ENCODE measurements at places on chromosomes 7 and 10. TPM values are rescaled to one million over a fixed set of nuclear protein-coding genes. Genes with fewer than 3 reads are reported as not detected.

Gene H2BK1
- total RNA-seq, result not detected

Gene AZGP1
- total RNA-seq, result not detected

GRCh38 chr10:78176320-78177317 is 143.0 kb downstream of the RPS24 start:
- no peak for DNase-seq

DNA sequence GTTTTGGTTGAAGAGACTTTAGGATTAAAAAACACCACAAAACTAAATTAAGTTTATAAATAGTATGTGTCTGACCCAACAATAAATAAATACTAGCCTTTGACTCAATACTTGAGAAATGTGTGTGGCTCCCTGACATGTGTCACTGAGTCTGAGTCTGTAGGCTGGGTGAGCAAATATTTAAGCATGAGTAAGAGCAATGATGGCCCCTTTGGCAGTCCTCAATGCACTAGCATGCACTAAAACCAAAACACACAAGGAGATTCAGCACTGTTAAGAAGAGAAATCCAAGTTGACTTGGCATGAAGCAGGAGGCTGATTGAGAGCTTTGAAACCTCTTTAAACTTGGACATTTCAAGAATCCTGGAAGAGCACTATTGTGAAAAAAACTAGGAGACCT is 37.1 kb downstream of the CCDC71L start:
- DNase-seq, result no peak

- DNase-seq, result no peak
Measured at GRCh38 chr10:132891368-132891767, 51.0 kb downstream of the CFAP46 start.

Gene FAM25C
- total RNA-seq, result not detected

GRCh38 chr7:30625283-30625682 is 30.6 kb downstream of the GARS1 start:
- DNase-seq, result no peak

Gene AQP1
- total RNA-seq, result 0.16 TPM

- no peak for DNase-seq
Measured at GRCh38 chr7:130266258-130266960, at the start of gene CPA2. Gene CPA2, plus strand, starts transcription at chr7:130266863. Its CDS starts 19 bp downstream, at chr7:130266882.

Gene CPA4
- total RNA-seq, result not detected

DNA sequence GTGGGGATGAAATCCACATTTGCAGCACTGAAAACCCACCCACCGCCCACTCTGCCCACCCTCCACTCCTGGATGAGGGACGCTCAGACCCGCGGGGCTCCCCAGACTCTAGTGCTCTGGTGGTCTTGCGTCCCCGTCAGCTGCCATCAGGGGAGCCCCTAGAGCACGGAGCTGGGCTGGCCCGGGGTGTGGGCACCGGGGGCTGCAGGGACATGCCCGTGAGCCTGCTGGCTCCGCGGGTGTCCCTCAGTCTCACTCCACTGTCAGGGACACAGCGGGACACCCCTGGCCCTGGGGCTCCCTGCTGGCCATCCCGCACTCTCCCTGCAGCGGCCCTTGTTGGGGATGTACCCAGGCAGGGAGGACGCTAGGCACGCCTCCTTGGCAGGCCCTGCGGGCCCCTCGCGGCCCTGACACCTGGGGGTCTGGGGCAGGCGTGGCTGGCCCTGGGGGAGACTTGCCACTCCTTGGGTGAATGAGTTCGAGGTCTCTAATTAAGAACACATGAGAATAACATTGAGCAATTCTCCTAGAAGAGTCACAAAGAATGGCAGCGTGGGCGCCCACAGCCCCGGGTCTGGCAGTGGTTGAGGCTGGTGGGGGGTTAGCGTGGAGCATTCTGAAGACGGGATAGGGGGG is 64.2 kb downstream of the CFAP46 start:
- no peak for DNase-seq

DNA sequence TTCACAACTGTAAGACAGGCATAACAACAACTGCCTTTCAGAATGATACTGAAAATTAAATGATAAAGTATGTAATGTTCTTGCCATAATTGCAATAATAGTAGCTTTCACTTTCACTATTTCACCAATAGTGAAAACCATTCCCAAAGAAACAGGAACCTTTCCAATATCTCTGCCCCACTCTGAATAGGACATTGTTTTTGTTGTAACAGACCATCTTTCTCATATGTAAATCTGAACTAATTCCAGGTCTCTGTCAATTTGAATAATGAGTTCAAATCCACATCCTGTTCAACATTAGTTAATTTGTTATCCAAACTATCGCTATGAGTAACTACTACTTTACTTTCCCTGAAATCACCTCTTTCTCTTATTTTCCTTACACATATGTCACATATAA is 148.0 kb downstream of the LRRN3 start:
- DNase-seq, result no peak

GRCh38 chr10:11610826-11611247 is 613 bp downstream of the USP6NL start:
- peak; percentile 52 for DNase-seq

Gene GPR22
- not detected for total RNA-seq

DNA sequence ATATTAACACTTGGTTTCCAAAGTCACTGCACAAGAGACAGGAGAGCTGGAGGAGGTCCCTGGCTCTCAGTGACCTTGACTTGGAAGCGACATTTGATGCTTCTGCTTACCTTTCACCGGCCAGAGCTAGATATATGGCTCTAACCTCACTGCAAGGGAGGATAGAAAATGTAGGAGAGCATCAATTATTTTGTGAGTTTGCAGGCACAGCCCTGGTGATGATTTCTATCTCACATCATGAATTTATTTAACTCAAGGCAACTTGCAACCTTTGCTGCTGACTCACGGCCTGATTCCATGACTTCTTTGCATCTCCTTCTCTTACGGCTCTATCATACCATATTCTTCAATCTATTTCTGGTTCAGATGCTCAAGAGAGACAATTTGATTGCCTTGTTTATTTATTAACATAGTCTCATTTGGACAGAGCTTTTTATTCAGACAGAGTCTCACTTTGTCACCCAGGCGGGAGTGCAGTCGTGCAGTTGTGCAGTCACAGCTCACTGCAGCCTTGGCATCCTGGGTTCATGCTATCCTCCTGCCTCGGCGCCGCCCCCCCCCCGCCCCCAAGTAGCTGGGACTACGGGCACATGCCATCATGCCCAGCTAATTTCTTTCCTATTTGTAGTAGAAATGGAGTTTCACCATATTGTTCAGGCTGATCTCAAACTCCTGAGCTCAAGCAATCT is 196.0 kb downstream of the REEP3 start:
- DNase-seq, result no peak

DNA sequence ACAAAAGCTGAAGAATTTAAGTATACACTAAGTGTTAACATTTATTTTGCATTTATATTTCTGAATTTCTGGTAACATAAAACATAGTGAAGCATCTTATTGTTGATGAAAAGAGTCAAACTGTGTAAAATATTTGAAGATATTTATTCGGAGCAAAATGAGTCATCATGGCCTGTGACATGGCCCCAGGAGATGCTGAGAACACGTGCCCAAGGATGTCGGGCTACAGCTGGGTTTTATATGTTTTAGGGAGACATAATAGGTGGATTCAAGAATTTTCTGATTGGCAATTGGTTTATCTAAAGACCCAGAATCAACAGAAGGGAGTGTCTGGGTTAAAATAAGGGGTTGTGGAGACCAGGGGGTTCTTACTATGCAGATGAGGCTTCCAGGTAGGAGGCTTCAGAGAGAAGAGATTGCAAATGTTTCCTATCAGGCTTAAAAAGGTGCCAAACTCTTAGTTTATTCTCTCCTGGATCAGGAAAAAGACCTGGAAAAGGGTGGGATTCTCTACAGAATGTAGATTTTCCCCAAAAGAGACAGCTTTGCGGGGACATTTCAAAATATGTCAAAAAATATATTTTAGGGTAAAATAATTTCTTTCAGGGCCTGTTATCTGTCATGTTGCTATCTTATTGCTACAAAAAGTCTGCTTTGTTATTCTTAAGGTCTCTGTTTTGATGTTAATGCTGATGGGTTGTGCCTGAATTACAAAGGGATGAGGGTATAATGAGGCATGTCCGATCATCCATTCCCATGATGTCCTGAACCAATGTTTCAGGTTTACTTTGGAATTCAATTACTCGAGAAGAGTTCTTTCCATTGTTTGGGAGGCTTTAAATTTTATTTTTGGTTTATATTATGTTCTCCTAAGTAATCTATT is 74.5 kb downstream of the VWDE start:
- no peak for DNase-seq

- no peak for DNase-seq
Measured at GRCh38 chr7:47587351-47587750, 5.4 kb upstream of the TNS3 start.

Measured in activated CD4-positive, alpha-beta T cell treated with anti-CD3 and anti-CD28 coated beads for 36 hours (primary cell).